ENCODE measurements at places on chromosomes 13 and 19.

DNA sequence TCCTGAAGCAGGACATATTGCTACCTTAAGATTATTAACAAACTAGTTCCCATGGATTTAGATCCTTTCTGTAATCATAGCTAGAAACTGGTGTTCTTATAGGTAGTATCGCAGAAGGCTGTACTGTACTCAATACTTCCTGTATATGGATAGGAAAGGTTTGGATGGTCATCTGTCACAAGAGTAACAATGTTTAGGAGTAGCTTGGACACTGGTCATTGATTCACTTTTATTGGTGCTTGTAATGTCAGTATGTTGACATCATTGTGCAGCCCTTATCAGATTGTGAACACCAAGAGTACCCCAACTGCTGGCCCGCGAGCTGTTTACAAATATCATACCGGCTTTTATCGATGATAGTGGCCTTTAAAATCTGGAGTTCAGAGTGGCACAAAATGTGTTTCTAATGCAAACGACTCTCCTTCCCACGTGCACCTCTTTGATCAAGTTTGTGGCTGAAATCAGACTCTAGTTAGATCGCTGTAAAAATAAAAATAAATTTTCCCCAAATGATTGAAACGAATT lies 605 bp upstream of the CDK8 start:
- no peak for DNase-seq

GRCh38 chr13:79782541-79783205 lies 301.7 kb downstream of the NDFIP2 start:
- DNase-seq: no peak

GRCh38 chr19:32891609-32892008 lies 22.0 kb upstream of the SLC7A9 start:
- DNase-seq: no peak

DNA sequence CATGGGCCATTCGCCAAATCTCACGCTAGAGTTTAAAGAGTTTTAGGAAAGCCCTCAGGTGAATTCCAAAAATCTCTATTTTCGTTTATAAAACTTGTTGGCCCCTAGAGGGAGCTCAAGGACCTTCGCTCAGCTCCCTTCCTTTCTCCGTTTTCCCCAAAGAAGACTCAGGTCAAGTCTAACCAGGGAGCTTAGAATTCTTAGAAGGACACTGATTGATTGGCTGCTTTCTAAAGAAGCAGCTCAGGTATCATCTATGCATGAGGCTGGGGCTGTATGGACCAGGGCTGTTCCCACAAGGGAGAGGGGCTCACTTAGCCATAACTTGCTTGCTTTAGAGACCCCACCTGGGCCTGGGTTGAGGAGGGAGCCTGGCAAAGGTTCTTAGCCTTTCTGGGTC lies 20.5 kb downstream of the DZIP1 start:
- DNase-seq: no peak

DNA sequence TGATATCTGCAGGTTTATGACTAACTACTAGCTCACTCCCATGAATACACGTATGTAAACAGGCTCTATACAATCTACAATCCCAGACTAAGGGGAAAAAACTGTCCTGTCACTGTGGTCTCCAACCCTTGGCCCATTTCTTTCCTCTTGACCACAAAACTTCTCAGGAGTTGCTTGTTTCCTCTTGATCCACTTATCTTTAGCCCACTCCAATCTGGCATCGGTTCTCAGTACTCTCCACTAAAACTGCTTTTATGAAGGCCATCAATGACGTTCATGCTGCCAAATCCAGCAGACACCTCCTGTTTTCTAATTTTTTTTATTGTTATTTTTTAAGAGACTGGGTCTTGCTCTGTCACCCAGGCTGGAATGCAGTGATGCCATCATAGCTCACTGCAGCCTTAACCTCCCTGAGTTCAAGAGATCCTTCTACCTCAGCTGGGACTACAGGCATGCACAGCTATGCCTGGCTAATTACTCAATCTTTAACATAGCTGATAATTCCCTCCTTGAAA lies 31.9 kb upstream of the USPL1 start:
- DNase-seq: no peak

DNA sequence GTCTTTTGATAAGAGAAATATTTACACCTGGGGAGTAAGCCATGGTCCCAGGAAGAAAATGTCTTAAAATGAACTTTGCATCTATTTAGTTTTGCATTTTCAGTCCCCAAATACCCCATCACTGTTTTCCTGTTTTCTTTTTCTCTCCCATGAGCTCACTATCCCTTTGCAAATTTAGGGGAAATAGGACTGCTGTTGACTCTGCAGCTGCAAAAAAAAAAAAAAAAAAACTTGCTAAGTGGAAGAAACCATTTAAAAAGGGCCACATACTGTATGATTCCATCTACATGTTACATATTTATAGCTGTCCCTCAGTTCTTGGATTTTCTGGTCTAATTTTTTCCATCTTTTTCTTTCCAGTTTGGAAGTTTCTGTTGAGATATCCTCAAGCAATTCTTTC lies 98.2 kb upstream of the SERP2 start:
- no peak for DNase-seq

- peak; percentile 85 for DNase-seq
Observed at GRCh38 chr19:18282021-18282787, 782 bp upstream of the JUND start.

DNA sequence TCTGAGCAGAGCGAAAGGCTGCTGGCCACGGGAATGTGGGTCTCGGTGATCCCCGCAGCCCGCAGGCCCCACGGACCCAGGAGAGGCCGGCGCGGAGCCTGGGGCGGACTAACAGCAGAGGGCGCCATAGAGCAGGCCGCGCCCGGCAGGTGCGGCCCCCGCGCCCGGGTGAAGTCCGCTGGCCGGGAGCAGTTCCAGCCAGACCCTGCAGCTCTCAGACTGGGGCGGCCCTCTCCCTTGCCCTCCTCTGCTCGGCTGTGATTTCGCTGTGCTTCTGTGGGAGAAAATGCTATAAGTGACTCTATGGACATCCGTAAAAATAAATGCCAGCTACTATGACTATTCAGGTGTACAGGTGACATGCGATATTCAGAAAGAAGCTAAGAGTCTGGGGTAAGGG lies 37.7 kb downstream of the GSX1 start:
- DNase-seq: no peak

- DNase-seq: no peak
Observed at GRCh38 chr19:12093777-12094176, 29.2 kb downstream of the ZNF844 start.

GRCh38 chr19:41918653-41919244 lies 9.5 kb downstream of the ERFL start:
- no peak for DNase-seq

GRCh38 chr13:110262082-110262436 lies 44.9 kb downstream of the COL4A1 start:
- no peak for DNase-seq

- no peak for DNase-seq
Observed at GRCh38 chr13:97266332-97266731, 44.2 kb downstream of the MBNL2 start.

DNA sequence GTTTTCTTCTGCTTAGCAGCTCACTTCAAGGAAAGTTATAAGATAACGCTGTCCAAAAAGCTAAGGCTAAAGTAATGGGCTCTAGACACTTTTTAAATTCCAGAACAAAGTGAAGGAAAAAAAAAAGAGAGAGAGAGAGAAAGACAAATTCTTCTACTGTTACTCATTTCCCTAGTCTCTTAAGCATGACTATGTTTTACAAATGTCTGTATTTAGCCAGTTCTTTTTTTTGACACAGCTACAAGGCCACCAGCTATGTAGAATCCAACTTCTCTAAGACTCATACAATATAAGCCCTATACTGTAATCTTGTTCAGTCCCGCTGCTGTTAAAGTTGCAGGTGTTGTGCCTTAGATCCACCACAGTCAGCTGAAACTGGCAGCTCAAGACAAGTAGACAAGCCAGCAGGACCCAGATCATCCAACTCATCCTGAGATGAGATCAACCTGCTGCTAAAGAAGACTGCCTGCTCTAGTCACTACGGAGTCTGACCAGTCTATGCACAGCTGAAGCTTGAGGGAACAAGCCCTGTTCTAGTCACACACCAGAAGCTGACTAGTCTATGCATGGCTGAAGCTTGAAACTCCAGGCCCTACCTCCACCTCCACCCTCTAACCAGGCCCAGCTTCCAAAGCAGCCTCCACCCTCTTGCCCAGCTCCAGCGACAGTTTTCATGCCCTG lies 10.3 kb upstream of the ZNF83 start:
- no peak for DNase-seq

GRCh38 chr13:113207890-113208420 lies 514 bp downstream of the PCID2 start:
- peak; percentile 73 for DNase-seq

Measured in tibial artery (tissue), 4 donors.